ENCODE measurements at places on chromosomes 4 and X.

GRCh38 chr4:74971862-74972261 lies 38.9 kb downstream of the PARM1 start:
- DNase-seq, result no peak

DNA sequence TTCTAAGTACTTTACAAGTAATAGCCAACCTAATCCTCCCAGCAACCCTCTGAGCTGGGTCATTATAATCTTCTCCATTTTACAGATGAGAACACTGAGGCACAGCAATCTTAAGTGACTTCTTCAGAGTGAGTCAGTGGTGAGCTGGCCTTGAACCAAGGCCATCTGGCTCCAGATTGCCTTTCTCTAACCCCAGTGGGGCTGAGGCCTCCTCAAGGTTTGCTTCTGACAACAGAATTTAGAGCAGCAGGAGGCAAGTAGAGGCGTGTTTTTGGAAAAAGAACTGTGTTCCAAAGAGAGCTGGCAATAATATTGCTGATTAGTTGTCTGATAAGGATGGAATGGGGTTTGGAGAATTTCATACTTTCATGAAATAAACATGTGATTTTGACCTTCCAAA lies 41.2 kb downstream of the PIR start:
- DNase-seq, result peak; percentile 10

DNA sequence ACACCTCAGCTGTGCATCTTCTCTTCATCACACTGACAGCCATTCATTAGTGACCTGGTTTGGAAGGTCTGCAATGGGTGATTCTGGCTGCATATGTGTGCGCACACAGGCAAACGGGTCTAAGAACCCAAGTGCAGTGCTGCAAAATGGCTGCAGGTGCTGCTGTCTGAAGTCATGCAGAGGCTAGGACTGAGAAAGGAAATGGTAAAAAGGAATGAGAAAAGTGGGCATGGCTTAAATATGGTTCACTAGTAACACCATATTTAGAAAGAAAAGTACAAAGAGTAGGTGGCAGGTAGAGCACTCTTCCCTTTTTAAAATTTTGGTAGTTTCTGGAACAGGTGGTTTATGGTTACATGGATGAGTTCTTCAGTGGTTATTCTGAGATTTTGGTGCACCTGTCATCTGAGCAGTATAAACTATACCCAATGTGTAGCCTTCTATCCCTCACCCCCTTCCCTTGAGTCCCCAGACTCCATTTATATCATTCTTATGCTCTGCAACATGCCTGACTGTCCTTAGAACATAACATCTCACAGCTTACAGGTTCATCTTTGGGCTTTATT lies 78.4 kb downstream of the CCNG2 start:
- DNase-seq, result no peak

GRCh38 chrX:2698604-2699003 lies 7.5 kb downstream of the CD99 start:
- no peak for DNase-seq

DNA sequence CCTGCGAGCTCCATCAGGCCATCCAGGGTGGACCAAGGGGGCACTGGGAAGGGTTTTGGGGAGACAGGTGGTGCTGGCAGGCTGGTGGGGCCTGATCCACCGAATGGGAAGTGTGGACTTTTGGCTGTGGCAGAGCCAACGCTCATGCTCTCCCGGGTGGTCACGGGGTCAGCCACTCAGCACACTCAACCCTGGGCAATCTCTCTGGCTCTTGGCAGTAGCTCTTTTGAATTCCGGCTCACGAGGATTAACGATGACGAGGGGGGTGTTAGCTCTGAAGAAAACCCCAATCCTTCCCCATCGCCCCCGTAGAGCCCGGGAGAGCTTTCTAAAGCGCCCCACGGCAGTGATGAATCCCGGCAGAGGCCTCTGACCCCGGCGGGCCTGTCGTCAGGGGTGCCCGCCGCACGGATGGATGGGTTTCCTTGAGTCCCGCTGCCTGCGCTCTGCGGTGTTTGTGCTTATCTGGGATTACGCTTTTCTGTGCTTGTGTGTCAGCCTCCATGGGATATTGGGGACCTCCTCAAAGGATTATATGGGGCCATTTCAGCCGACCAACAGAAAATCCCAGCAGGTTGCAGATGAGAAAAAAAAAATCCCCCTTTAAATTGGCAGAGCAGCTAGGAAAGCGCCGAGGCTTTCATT lies 156.8 kb upstream of the PSAPL1 start:
- no peak for DNase-seq

DNA sequence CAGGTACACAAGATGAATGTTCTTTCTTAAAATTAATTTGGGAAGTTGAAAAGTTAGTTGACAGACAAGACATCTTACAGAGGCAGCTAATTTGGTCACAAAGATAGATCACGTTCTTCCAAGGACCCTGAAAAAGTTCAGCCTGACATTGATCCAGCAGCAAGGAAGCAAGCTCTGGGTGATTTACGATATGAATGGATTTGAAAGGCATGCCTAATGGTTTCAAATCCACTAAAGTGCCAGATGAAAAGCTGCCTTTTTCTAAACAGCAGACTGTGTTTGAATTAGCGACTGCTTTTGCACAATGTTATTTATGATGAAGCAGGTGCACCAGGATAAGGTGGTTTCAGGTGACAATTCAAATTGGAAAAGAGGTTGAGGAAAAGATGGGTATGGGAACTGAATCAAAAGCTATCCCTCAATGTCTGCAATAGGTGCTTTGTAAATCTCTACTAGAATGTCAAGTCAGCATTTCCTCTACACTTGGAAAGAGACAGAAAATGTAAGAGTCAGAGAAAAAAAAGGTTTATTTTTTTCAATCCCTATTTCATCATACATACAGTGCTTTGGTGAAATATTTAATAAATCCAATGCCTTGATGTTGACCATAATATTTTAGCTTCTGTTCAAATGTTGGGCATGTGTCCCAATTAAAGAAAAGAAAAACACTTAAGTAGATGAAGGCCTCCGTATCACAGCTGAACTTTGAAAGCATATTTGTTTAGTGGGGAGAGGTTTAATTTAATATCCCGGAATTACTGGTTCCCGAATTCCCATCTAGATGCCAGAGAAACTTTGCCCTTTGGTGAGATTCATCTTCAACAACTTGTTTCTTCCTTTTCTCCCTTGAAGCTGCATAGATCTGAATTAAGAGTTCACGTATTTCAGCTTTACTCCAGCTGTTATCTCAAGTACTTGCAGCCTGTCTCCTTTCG lies 6.0 kb downstream of the RASGEF1B start:
- no peak for DNase-seq

- DNase-seq, result no peak
These were observed 17.1 kb downstream of the MYOZ2 start for GRCh38 chr4:119152741-119153140.
